Stimulated activated CD8-positive, alpha-beta memory T cell treated with anti-CD3 and anti-CD28 coated beads, Interleukin-12 subunit alpha, Interleukin-12 subunit beta, amount 100 ng/mL, for 1 hour (primary cell): ENCODE measurements at places on chromosomes 6 and 20.

GRCh38 chr6:26235302-26235670, 129.7 kb upstream of the BTN3A2 start:
- no peak for DNase-seq

GRCh38 chr6:107756660-107757355, 67.3 kb downstream of the SCML4 start:
- no peak for DNase-seq

- DNase-seq, result no peak
Observed at GRCh38 chr6:21597801-21598673, 4.5 kb downstream of the SOX4 start.

DNA sequence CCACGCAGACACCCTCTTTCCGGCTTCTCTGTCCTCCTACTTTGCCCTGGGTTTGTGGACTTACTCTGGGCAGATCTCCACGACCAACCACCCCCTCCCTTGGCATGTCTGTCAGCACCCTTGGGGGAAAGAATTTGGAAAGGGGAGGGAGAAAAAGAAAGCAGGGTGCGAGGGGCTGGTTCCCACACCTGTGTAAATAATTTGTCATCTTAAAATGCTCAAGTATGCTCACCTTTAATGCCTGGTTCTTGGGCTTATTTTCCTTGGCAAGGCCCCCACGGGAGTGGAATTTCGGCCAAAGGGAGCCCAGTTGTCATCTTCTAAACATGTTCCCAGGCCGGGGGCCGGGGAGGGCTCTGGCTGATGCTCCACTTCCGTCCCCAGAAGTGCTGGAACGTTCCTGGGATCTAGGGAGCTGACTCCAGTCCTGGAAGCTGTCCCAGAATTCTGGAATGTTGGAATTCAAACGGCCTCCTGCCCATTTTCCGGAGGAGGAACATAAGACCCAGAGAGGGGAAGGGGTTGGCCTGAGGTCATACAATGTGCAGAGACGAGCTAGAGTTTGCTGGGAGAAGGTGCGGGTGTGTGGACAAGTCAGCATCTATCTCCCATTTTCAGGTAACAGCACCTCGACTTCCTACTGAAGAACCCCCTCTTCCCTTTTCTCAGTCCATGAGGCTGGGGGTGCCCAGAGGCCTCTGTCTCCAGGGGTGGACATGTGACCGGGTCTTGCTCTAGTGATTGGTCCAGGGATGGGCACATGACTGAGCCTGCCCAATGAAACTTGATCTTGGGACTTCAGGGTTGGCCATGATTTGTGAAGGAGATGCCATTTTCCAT, 122.3 kb downstream of the CEBPB start:
- DNase-seq, result no peak

- DNase-seq, result no peak
Observed at GRCh38 chr6:138971601-138972000, 16.5 kb downstream of the REPS1 start.
